Hepatocyte (in vitro differentiated cells): ENCODE measurements at places on chromosomes 2 and 18.
A peak's percentile ranks its signal among the peaks of the same experiment; 100 is the strongest.

- no peak for DNase-seq
These were observed 417.0 kb downstream of the SLC4A3 start for GRCh38 chr2:220044383-220044782.

- peak; percentile 47 for DNase-seq
These were observed 147.7 kb downstream of the KLHL29 start for GRCh38 chr2:23532391-23533337.

DNA sequence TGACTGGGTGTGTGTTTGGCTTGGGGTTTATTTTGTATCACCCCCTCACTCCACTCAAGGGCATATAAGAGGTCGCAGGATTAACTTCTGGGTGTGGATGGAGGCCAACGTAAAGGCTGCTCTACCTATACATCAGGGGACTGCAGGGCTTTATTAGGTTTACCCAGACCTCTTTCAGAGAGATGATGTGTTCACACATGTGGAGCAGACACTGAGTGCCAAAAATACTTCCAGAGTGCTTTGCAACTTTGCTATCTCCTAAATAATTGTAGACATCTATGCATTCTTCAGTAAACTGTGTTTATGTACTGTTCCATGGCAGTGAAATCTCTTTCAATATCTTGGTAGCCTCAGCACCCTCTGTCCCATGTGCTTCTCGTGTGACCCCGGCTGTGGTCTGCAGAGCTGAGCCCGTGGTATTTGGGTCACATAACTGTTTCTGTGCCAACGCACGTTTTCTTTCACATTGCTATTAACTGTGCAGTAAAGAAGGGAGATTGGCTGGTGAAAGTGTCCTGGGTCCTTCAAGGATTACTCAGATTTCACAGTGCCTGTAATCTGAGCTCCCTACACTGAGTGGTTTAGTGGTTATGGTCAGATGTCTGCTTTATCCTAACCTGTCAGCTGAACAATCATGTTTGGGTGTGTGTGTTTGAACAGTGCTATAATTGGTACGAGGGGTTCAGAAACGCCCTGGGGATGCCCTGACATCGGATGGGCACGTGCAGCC lies 208.1 kb downstream of the VAPA start:
- peak; percentile 40 for DNase-seq

- DNase-seq, result no peak
These were observed 542.8 kb upstream of the ID2 start for GRCh38 chr2:8138923-8139667.
